ENCODE measurements at places on chromosomes 13 and 19.

GRCh38 chr13:76503766-76504165 lies 382.4 kb downstream of the KCTD12 start:
- no peak for DNase-seq

GRCh38 chr19:23946569-23946968 lies 31.9 kb downstream of the ZNF726 start:
- DNase-seq, result no peak

DNA sequence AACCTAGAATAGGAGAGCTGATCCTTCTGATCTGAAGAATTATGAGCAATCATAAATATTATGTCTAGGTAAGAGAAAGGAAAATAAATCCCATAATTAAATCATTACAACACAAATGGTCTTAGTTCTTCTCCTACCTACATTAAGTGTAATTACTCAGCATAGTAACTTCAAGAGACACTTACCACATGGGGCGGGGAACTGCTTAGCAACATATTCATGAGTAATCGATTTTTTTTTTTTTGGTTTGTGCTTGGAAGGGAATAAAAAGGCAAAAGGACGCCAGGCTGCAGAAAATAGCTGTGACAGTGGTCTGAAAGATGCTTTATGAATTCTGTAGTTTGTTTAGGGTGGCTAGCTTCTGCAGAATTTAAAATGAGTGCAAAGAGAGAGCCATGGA lies 103.3 kb upstream of the HTR2A start:
- no peak for DNase-seq

GRCh38 chr19:42555317-42555716 lies 27.0 kb upstream of the CEACAM1 start:
- no peak for DNase-seq

GRCh38 chr13:73873940-73874830 lies 260.0 kb downstream of the KLF12 start:
- no peak for DNase-seq

DNA sequence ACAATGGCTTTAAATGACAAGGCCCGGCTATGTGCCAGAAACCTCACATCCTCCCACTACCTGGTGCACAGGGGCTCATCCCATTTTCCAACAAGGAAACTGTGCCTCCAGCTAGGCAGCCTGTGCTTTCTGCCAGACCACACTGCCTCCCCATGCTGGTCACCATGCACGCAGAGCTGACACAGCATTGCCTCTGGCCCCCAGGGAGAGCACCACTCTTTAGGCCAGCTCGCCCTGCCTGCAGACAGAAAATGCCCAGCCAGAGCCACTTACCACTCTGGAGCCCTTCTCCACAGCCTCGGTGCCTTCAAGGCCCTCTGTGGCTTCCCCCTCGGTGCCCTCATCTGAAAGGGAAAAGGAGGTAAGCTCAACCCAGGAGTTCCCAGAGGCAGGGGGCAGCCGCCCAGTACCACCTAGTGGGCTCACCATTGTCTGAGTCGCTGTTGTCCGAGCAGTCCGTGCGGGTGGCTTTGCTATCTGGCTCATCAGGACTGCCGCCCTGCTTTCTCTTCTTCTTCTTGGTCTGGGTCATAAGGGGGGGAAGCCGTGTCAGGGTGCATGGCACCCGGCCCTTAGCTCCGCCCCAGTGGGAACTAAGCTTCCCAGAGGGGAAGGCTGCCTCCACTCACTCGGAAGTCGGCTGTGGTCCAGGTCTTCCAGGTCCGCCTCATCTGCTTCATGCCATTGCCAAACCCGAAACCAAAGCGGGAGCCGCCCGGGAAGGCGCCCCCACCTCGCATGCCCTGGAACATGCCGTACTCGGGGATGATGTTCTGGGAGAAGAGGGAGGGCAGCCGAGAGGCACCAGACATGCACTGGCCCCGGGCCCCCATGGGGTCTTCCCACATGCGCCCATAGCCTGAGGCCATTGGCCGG lies 18.0 kb downstream of the AKAP8L start:
- peak; percentile 55 for DNase-seq

- DNase-seq, result no peak
These were observed 4.0 kb downstream of the PDS5B start for GRCh38 chr13:32590266-32590665.

DNA sequence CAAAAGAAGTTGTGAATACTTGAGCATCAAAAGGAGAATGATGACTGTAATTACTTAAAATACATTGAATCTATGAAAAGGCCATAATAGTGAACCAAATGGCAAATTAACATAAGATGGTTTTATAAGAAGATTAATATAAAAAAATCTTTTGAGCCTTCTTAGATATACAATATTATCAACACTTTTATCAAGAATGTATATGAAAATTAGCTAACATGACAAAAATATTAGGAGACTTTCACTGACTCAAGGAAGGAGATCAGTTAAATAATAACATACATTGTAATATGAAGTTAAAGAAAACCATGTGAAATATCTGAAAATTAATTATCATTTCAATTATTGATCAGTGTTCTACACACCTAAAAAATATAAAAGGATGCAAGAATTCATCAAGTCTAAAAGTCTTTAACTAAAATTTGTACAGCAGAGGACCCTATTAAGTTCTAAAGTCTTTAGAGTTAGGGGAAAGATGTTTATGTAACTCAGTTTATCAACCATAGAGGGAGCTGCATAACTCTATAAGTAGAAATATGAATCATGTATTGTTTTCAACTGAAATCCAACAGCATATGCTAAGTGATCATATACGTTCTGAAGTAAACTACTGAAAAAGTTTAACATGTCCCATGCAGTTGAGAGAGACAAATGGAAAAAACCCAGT lies 756.1 kb upstream of the MIR17HG start:
- DNase-seq, result no peak

- no peak for DNase-seq
These were observed 48.5 kb downstream of the GAS6 start for GRCh38 chr13:113815151-113816058.

- DNase-seq, result no peak
These were observed 38.9 kb downstream of the RASL11A start for GRCh38 chr13:27309401-27309958.

- peak; percentile 22 for DNase-seq
These were observed 20.0 kb upstream of the WTIP start for GRCh38 chr19:34461375-34462100.

- DNase-seq, result no peak
These were observed 51.0 kb upstream of the GPR12 start for GRCh38 chr13:26811581-26811980.

DNA sequence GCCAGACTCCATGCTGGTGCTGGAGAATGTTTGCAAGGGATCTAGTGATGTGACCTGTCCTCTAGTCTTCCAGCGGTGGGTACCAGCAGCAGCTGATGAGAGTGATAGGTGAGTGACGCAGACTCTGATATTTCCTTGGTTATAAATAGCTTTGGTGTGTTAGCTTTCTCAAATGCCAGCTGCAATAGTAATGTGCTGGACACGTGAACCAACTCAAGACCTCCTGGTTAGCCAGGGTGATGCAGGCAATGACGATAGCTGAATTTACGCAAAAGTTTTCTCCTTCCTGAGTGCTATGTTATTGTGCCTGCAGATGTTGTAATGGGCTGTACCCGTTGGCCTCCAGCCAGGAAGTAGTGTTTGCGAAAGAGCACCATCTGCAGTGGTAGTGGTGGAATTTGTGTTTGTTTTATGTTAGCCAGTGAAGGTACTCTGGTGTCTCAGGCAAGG lies 129.5 kb downstream of the CYSLTR2 start:
- DNase-seq, result peak; percentile 90

DNA sequence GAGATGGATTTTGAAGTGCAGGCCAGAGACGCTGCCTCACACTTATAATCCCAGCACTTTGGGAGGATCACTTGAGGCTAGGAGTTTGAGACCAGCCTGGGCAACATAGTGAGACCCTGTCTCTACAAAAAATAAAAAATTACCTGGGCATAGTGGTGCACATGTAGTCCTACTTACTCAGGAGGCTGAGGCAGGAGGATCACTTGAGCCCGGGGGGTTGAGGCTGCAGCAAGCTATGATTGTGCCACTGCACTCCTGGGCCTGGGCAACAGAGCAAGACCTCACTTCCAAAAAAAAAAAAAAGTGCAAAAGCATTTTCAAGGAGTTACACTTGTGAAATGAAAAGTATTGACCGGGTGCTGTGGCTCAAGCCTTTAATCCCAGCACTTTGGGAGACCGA lies 27.6 kb upstream of the FBXO17 start:
- DNase-seq, result no peak

DNA sequence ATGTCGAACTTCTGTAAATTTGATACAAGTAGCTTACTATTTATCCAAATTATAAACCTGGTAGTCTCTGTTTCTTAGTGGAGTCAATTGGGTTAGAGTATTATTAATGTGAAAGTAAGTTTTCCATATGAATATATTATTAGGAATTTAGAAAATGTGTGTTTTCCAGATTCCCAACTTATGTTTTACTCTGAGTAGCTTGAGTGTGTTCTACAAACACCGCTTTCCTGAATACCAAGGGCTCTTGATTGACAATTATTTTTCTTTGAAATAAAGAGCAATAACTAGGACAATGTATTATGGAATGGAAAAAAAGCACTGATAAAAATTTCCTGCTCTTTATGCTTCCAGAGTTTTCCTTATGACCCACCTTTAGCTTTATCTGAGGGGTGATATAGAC lies 233.6 kb downstream of the POSTN start:
- DNase-seq, result no peak

- no peak for DNase-seq
These were observed 4.5 kb downstream of the CCNA1 start for GRCh38 chr13:36436811-36437210.

DNA sequence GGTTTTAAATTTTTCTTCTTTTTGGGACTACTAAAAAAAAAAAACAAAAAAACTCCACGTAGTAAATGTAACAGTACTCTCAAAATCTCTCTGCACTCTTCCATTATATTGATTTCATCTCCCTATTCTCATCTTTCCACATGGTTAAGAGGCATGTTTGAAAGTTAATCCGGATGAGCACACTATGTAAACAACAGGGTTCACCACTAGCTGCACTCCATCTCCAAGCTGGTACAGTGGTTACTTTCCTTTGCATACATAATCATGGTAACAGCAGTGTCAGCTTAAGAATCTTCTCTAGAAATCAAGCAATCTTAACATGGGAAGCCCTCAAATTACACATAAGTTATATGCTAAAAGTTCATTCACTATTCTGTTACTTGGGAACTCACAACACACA lies 92.6 kb downstream of the MIPEP start:
- DNase-seq, result no peak

DNA sequence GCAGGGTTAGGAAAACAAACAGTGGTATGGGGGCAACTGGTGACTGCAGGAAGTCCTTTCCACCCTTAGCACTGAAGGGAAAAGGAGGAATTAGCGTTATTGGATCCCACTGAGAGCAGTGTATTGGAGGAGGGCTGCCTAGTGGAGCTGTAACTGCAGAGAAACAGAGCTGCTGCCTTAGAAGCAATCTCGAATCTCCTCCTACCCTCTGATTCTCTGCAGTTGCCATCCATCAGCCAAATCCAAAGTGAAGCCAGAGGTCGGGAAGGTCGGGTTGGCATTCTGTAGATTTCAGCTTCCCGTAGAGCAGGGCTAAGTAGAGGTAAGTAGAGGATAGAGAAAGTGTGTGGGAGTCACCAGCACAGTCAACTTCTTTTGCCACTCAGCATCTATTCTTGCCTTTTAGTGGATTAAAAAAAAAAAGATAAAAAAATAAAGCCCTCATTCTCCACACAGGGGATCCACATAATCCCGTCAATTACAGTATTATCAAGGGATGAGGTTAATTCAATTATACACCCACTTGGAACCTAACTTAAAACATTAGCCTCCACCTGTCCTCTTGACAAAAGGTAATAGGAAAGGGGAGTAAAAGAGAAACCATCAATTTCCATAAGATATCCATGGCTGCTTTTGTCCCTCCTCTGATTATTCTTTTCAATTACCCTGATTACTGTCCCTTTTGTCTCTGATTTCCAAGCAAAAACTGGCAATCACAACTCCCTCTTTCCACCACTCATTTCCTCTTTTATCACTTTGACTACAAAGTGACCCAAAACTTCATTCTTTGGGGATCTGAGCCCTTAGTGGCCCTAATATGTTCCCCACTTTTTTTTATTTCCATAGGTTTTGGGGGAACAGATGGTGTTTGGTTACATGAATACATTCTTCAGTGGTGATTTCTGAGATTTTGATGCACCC lies 234.7 kb downstream of the RBM26 start:
- DNase-seq, result no peak

GRCh38 chr13:50123515-50123861 lies 108.2 kb downstream of the KCNRG start:
- no peak for DNase-seq

DNA sequence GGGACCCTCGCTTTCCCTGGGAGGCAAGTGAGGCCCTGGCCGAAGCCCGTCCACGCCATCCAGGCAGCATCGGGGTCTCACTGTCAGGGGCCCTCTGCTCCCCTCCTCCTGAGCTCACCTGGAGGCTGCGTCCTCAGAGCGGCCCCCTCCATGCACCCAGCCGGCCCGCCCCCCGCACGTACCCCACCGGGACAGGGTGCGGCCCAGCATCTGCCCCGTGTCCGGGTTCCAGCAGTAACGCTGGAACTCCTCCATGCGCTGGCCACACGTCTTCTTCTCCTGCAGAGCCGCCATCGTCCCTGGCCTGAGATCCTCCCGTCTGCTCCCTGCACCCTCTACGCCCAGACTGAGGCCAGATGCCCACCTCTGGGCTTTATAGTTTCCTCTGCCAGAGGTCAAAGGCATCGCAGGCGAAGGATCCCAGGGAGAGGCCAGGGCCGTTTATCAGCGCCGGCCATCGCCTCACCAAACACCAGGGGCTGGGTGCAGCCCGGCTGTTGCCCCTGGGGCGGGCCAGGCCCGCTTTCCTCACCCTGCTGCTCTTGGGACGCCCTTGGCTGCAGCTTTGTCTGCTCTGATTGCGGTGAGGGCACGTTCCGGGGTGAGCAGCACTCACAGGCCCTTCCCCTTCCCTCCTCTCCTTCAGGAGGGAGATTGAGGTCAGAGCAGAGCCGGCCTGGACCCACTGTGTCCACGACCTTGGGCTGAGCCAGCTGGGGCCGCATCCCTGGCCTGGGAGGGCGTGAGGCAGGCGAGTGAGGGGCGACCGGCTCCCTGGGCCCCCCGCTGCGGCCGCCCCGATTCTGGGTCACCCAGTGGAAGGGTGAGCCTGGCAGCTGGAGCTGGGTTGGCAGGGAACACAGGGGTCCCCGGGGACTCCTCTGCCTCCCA lies at the start of gene ATP4B:
Gene ATP4B, minus strand, starts transcription at position 348 of the 891 bp plus-strand sequence. Its CDS starts 54 bp downstream, at position 294.
- DNase-seq, result no peak

DNA sequence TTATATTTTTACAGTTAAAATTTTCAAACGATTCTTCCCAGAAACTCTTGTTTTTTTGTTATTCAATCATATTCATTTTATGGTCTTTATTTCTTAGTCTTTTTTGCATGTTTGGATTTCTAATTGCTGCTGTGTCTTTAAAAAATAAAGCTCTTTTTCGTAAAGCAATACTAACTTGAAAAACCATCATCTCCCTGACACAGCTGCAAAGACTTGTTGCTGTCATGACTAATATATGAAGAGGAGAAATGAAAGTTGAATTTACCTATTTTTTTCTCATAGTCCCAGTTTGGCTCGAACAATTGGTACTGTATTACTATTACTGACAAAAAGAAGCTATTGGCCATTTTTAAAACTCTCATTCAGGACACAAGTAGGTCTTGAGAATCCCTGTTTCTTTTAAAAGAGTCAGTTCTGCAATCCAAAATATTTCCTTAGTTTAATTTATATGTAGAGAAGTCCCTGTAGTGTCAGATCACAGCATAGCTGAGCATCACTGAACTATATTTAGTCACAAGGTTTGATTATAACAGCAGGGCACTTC lies 12.1 kb upstream of the SPART start:
- no peak for DNase-seq

GRCh38 chr13:80345771-80346510 lies 5.0 kb upstream of the SPRY2 start:
- no peak for DNase-seq

GRCh38 chr19:10908380-10908960 lies 20.0 kb downstream of the YIPF2 start:
- DNase-seq, result no peak

GRCh38 chr13:32041429-32041828 lies 9.9 kb downstream of the FRY start:
- DNase-seq, result no peak
